ENCODE measurements at places on chromosomes 16 and 17.

DNA sequence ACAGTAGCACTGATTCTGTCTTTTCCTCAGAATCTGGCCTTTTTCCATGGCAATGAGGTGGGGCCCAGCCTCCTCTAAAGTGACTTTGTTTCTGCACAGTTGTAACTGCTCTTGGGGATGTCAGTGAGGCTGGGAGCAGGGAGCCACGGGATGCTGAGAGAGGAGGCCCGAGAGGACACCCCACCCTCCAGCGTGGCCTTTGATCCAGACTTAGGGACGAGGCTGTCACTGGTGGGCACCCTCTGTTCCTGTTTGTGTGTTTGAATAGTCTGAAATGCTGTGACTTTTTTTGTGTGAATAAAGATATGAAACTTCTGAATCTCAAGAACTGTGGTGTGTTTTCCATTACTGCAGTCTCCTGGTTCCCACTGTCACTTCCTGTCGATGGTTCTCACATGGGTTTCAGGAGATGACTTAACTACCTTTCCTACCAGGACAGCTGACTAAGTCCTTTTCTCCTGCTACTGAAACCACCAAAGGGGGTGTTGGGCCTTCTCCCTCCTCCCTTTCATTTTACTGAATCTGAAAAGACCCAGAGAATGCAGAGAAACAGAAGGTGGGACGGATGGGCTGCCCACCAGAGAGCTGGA lies 18.6 kb downstream of the KCTD2 start:
- DNase-seq = no peak

- peak; percentile 22 for DNase-seq
Observed at GRCh38 chr17:28554565-28554964, 2.1 kb upstream of the UNC119 start.

DNA sequence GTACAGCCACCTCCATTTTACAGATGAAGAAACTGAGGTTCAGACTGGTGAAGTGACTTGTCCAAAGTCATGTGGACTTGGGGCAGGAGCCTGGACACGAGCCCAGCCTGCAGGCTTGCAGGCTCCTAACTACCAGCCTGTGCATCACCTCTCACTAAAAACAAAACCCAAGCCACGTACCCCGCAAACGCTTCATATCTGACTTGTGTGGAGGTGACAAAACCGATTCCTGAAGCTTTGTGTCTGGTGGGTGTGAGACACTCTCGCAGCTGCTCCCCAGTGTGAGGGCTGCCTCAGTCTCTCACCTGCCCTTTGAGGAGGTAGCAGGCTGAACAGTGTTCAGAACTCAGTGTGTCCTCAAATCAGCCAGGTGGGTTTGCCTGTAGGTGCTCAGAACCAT lies 8.4 kb downstream of the HNF1B start:
- no peak for DNase-seq

- DNase-seq = no peak
Observed at GRCh38 chr16:57507136-57508034, 21.1 kb upstream of the DOK4 start.

DNA sequence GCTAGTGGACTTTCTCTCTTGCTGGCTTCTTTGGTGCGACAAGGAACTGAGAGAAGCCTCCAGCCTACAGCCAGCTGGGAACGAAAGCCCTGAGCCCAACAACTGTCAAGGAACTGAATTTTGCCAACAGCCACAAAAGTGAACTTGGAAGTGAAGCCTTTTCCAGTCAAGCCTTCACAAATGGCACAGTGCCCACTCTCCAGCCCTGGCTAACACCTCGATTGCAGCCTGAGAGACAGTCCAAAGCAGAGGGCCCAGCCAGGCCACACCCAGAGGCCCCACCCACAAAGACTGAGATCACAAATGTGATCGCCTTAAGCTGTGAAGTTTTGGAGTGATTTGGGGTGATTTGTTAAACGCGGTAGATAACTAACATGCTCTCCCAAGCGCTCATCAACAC lies 244.6 kb upstream of the SDK2 start:
- DNase-seq = no peak

DNA sequence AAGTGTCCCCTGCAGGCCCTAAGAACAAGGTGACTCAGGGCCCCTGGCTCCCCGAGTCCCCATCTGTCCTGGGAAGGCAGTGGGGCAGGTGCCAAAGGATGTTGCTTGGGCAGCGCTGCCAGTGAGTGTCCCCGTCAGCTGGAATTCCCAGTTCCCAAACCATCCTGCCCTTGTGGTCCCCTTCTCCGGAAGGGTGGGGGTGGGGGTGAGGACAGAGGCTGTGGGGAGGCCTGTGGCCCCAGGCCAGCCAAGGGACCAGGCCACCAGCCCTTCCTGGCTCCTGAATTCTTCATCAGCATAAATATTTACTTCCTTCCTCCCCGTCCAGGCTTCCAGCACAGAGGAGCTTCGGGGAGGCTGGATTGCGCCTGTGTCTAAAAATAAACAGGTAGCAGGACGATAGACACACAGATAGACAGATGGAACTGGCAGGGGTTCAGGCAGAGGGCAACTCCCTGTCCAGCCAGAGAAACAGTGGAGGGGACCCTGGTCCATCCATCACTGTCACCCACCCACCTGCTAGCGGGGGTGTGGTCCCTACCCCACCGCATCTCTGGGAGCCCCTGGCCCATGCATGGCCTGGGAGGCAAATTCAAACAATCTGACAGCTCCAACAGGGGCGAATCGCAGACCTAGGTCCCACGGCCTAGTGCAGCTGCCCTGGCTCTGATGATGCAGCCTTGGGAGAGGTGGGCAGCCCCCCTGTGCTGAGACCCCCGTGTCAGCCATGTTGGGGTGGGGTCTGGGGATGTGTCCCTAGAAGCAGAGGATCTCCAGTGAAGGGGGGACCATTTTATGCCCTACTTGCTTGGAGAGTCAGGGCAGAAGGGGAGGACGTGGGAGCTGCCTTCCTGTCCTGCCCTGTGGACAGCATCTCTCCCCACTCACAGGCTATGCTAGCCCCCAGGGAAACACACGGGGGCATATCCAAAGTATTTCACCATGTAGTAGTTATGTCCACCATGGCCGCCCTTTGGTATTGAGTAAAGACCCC lies 13.2 kb downstream of the GLIS2 start:
- no peak for DNase-seq

DNA sequence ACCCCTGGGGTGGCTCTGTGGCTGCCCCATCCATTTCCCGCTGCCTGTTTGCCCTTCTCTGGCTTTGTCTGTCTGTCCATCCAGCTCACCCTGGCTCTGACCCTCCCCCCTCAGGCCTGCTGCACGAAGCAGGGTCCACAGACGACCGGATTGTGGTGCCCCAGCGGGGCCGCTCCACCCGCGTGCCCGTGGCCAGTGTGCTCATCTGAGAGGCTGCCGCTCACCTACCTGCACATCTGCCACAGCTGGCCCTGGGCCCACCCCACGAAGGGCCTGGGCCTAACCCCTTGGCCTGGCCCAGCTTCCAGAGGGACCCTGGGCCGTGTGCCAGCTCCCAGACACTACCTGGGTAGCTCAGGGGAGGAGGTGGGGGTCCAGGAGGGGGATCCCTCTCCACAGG lies 761 bp upstream of the LAT start:
- no peak for DNase-seq

DNA sequence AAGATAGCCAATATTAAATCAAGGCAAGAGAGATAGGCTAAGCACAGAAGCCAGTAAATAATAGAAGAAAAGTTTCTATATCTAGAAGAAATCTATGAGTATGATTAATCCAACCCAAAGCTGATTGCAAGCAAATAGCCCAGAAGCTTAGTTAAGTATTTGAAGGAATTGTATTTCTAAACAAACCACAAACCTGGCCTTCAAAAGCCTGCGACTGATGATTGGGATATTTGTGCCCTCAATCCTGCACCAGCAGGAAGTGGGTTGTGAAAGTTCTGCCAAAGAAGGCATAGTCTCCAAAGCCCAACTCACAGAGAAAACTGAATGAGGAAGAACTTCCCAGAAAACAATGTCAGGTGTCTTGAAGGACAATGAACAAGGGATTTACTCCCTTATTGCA lies 114.5 kb upstream of the C17orf78 start:
- peak; percentile 38 for DNase-seq

- DNase-seq = no peak
Observed at GRCh38 chr16:85936816-85937215, 37.9 kb downstream of the IRF8 start.

DNA sequence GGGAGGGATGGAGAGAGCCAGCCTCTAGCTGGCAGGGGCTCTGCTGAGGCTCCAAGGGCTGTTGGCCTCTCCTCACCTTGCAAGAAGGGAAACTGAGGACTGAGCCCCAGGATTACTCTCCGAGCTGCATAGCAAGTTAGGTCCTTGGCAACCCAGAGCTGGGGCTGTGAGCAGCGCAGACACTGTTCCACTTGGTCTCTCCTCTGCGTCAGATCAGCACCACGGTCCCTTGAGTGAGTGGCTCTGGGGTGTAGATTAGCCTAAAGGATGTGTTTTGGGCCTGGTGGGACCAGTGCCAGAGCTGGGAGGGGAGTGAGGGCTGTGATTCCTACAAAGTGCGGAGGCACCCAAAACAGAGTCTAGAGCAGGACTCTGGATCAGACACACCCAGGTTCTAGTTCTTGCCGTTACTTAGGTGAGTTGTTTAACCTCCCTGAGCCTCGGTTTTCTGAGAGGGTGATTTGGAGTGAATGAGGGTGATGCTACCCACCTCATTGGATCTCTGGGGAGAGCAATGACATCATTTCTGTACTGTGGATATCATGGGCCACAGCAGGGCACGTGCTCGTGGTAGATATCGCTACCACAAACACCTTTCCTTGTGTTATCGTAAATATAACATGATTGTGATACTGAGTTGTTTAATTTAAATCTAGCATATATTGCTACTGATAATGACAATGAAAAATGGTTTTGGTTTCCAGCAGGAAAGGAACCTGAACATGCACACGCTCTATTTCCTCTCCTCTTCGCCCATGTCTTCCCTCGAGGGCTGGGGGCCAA lies 8.1 kb upstream of the FADS6 start:
- DNase-seq = no peak
